Astrocyte (in vitro differentiated cells and primary cell): ENCODE measurements at places on chromosomes 6 and 20.

DNA sequence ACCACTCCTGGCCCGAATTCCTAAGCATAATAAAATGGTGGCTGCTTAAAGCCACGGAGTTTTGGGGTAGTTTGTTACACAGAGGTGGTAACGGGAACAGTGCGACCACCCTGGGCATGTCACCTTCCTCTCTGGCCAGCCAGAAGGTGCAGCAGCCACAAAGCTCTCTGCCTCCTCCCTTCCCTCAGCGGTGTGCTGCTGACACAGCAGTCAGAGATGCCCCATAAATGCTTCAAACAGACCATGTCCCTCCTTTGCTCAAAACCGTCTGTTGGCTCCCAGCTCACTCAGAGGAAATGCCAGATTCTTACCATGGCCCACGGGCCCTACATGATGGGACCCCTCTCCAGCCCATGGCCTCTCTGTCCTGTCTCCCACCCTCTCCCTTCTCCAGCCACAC lies 12.1 kb upstream of the TCF15 start:
- DNase-seq: no peak

DNA sequence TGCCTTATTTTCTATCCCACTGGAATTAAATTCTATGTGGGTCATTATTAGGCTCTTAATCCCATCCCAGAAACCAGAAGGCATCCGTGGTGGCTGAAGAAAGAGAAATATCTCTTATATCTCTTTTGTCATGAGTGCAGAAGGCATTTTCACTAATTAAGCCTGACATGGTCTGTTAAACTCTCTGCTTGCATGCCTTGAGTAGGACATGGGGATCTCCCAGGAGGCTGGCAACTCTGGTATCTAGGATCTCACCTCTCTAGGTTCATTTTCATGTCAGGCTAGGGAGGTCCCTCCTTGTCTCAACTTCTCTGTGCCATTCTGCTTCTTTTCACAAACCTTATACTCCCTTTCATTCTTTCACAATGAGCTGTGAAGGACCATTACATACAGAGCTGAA lies 25.3 kb upstream of the GPR63 start:
- DNase-seq: no peak

DNA sequence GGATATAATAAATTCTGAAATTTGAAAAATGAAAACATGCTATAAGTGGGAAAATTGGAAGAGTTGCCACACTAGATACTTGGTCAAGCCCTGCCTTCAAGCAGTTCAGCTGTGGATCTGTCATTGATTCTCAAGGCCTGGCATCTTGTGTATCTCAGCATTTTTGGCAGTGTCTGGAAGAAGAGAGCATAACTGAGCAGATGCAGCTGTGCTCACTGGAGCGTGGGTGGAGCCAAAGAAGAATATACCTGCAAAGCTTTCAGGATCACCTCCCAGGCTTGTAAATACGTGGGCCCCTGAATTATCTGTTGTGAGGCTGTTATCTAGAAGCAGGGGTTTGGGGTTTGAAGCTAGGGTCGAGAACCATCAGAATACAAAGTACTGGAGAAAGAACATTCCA lies 31.3 kb upstream of the CHD6 start:
- DNase-seq: no peak

- DNase-seq: no peak
These were observed 5.8 kb downstream of the SNHG17 start for GRCh38 chr20:38429301-38429700.

- peak; percentile 15 for DNase-seq
These were observed 43.3 kb downstream of the IL20RA start for GRCh38 chr6:137001299-137001976.

DNA sequence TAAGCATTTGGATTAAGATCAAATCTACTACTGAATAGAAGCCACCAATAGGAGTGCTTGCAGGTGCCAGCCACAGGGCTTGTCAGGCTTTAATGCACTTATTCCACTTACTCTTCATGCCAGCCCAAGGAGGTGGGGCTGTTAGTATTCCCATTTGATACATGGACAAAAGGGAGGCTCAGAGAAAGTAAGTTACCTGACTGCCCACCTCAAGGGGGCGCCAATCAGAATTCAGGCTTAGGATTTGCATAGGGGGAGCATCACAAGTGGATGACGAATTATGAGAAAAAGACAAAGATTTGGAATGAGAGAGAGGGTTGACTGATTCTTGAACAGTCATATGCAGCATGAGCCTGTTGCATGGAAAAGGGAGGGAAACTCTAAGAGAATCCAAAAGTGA lies 188.4 kb upstream of the TSHZ2 start:
- no peak for DNase-seq

DNA sequence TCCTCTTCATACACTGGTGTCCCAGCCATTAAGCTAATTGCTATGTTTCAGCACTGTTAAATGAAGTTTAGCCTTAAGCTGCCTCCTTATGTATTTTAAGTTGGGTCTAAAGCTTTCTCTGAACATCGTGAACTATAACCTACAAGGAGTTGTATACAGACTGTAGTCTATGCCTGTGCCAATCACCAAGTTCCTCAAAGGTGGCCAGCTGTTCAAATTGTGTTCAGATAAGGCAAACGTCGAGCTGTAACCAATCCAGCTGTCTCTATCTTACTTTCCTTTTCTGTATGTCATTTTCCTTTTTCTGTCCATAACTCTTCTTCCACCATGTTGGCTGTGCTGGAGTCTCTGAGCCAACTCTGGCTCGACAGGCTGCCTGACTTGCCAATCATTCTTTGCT lies 199.6 kb downstream of the OGFRL1 start:
- DNase-seq: no peak

DNA sequence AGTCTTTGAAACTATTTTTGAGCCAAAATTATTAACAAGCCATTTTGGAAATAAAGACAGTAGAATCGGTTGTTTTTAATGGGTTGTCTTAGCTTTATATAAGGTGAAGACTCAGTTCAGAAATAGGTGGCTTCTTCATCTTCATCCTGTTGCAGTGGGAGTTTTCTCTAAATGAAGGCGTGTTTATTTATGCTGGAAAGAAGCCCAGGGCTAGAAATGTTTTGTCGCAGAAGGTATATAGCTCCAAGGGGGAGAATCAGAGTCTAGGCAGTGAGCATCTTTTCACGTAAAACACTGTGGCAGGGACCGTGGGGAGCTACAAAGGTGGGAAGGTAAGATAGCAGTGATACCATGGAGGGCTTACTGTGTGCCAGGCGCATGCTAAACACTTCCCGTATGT lies 34.3 kb downstream of the FARS2 start:
- peak; percentile 36 for DNase-seq

DNA sequence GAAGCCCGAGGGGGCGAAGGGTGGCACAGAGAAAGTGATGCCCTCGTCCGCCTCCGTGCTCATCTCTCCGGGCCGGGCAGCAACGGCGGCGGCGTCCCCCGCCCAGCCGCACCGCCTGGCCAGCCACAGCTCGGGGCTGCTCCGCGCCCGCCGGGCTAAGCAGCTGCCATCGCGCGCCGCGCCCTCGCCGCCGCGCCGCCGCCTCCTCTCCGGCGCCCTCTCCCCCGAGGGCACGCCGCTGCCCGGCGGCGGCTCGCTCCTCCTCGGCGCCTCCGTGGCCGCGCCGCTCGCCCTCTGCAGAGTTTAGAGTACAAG lies 225 bp downstream of the MAP3K5 start:
- DNase-seq: no peak

- no peak for DNase-seq
These were observed 324.6 kb upstream of the PLCB4 start for GRCh38 chr20:8744228-8744844.

DNA sequence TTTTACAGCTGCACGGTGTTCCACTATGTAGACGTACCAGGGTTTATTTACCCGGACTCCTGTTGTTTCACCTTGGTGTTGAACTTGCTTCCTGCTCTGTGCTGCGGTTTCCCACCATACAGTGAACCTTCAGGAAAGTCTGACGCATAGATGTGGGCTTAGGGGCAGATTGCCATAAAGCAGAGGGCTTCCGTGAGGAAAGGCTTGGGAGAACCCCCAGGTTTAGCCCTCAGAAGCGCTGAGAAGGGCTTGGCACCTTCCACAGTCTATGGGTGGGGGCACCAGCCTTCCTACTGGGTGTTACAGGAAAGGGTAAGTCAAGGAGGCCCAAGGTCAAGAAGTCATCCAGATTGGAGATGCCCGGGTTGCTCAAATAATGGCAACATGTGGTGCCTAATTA lies 19.2 kb upstream of the MRPS18A start:
- DNase-seq: peak; percentile 55

GRCh38 chr6:29630315-29630714 lies 2.7 kb downstream of the GABBR1 start:
- DNase-seq: no peak

GRCh38 chr20:13296070-13296469 lies 75.0 kb downstream of the ISM1 start:
- no peak for DNase-seq

DNA sequence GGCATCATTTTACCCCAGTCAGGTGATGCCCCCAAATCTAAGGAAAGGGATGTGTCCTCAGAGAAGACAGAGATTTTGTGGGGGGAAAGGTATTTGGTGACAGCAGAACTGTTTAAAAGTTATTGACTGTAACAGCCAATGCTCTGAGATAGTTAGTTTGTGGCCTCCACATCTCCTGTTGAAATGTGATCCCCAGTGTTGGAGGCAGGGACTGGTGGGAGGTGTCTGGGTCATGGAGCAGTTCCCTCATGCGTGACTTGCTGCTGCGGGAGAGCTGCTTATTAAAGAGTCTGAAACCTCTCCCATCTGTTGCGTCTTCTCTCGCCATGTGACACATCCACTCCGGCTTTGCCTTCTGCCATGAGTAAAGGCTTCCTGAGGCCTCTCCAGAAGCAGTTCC lies 282.8 kb upstream of the FOXQ1 start:
- DNase-seq: no peak

GRCh38 chr20:60729135-60729900 lies 522.7 kb upstream of the CDH4 start:
- no peak for DNase-seq

DNA sequence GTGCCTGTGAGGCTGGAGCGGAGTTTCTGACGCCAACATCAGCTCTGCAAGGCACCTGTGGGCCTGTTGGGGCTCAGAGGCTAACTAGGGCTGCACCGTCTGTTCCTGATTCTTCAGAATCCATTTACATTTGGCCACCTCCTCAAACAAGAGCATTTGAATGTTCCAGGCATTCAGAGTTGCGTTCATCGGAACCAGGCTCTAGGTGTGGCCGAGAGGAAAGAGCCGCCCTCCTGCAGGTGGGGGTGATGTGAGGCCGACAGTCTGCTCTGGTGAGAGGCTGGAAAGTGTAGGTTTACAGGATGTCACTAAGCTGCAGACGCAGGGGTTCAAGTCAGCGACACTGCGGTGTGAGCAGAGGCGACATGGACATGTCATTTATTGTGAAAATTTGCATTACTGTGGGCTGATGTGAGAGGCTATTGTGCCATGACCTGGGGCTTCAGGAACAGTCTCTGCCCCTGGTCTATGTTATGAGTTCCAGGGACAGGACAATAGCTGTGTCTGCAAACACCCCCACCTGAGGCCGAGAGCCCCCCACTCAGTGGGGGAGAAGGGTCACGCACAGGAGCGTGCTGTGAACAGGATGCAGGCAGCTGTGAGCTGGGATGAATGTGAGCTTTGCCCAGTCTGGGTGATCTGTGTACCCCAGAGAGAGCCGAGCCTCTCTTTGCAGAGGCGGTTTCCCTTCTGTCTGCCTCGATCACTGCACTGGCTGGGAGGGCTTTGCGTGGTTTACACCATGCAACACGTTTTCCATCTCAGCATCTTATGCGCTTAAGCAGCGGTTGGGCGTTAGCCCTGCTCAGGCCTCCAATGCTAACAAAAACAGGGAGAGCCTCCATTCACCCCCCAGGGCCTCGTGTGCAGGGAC lies 21.1 kb downstream of the SLCO4A1 start:
- no peak for DNase-seq

DNA sequence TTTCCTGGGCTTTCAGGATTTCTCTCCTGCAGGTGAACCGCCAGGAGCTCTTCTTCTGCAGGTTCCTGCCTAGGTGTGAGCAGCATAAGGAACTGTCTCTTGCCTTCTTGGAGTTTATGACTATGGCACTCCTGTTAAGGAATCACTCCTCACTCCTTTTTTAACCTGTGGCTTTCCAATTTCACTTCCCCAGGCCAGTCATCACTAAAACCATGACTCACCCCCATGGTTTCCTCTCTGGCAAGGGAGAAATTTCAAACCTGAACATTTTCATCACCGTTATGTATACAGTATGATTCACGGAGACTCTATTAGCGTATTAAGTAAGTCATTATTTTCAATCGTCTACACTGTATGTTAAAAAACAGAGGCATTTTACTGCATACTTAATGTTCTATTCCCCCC lies 78.2 kb upstream of the ARID1B start:
- DNase-seq: peak; percentile 82
